ENCODE measurements at places on chromosomes 13 and 19.
A peak's percentile ranks its signal among the peaks of the same experiment; 100 is the strongest.

DNA sequence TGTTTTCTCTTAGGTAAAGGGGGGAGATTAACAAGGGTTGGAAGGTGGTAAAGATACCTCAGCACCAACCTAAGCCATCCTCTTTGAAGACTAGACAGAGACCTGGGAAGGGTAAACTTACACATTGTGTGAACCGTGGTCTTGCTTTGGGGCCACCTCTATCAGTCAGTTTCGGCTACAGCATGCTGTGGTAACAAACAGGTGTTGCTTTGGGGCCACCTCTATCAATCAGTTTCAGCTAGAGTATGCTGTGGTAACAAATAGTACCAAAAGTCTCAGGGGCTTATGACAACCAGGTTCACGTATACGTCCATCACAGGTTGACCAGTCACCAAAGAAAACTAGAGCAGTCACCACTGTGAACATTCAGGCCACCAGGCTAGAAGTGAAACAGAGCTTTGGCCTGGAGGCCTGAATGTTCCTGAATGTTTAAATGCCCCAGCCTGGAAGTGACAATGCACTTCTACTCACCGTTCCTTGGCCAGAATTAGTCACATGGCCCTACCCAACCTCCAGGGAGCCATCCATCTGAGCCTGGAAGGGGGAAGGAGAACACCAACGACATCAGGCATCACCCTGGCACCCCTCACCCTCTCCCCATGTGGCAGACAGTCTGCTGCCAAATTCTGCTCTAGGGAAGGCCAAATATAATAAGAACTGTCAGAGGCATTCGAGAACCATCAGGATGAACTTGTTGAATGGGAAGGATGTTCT lies 3.8 kb downstream of the FXYD7 start:
- DNase-seq: no peak

GRCh38 chr13:107867701-107868661 lies 347.4 kb downstream of the LIG4 start:
- DNase-seq: peak; percentile 71

- no peak for DNase-seq
Measured at GRCh38 chr19:4425537-4425936, 23.1 kb downstream of the CHAF1A start.

DNA sequence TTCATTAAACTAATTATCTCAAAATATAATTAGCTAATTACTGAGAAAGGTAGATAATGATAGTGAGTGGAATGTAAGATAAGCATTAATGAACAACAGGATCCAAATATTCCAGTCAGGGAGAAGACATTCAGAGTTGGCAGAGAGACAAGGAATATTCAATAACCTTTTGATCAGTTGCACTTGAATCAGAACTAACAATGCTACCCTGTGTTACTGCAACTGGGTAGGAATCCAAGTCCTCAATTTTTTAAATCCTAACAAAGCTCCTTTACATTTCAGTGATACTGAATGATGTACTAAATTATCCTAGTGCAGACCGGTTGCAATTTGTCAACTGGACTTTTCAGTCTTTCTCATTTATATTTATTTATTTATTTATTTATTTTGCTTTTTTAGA lies 107.1 kb upstream of the MIR17HG start:
- no peak for DNase-seq

- DNase-seq: no peak
Measured at GRCh38 chr19:14683439-14683838, 6.4 kb upstream of the ZNF333 start.

DNA sequence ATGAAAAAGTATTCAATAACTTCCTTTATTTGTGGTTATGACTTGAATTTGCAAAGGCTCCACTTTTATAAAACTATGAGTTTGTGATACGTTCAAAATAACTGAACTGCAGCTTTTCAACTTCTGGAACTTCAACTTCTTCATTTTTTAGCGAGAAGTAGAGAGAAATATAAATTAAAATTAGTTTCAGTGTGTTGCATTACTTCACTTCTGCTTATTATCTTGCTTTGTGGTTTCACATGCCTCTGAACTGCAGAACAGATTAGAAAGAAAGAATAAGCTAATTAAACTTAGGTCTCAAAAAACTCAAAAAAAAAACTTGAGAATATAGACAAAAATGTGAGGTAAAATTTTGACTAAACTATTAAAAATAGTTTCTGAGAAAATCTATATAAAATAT lies 1073.4 kb downstream of the PCDH17 start:
- no peak for DNase-seq

DNA sequence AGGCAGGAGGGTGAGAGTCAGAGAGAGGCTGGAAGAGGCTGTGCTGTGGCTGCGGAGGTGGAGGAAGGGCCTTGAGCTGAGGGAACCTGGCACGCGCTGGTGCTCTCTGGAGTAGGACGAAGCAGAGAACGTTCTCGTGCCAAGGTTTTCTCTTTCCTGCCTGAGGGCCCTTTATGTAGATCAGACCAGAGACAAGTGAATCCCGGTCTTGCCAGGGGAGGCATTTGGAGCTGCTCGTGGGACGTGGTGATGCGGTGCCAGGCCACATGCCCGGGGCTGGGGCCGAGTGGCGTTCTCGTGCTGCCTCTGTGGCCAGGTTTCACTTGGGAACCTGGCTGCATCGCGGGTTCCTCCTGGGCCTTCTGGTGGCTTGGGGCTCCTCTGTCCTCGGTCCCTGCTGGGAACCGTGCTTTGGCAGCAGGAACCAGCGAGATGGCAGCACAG lies 54.2 kb downstream of the KDM4B start:
- no peak for DNase-seq

DNA sequence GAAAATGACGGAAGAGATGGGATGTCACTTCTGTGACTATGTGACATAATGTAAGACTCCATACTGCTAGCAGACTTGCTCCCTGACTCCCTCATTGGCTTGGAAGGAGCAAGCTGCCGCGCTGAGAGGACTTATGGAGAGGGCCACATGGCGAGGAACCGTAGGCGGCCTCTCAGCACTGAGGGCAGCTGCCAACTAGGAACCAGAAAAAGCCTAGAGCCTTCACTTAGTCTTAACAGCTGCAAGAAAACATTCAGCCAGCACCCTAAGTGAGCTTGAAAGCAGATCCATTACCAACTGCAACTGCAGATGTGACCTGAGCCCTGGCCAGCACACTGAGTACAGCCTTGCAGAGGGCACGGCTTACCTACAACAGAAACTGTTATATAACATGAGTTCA lies 33.9 kb downstream of the USP12 start:
- DNase-seq: no peak

GRCh38 chr13:53127373-53127772 lies 98.8 kb downstream of the OLFM4 start:
- DNase-seq: no peak

- no peak for DNase-seq
Measured at GRCh38 chr13:55410398-55411330, 1730.1 kb upstream of the PRR20A start.

DNA sequence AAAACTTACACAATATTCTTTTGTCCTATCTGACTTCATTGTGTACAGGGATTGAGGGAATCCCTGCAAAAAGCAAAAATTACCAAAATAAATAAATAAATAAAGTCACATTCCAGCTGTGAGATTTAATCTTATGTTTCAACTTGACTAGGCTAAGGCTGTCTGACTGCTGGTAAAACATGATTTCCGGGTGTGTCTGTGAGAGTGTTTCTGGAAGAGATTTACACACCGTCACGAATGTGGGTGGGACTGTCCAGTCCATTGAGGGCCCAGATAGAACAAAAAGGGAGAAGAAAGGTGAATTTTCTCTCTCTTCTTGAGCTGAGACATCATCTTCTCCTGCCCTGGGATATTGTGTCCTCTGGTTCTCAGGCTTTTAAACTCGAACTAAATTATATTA lies 166.1 kb downstream of the LIG4 start:
- DNase-seq: no peak

- DNase-seq: no peak
Measured at GRCh38 chr13:85864963-85865530, 65.8 kb upstream of the SLITRK6 start.

- DNase-seq: no peak
Measured at GRCh38 chr19:17448131-17448967, at the start of gene TMEM221. TSS of gene TMEM221 (minus strand) at chr19:17448668. CDS start at chr19:17448462, 206 bp downstream.

GRCh38 chr13:110044551-110045111 lies 258.2 kb upstream of the IRS2 start:
- DNase-seq: peak; percentile 74

DNA sequence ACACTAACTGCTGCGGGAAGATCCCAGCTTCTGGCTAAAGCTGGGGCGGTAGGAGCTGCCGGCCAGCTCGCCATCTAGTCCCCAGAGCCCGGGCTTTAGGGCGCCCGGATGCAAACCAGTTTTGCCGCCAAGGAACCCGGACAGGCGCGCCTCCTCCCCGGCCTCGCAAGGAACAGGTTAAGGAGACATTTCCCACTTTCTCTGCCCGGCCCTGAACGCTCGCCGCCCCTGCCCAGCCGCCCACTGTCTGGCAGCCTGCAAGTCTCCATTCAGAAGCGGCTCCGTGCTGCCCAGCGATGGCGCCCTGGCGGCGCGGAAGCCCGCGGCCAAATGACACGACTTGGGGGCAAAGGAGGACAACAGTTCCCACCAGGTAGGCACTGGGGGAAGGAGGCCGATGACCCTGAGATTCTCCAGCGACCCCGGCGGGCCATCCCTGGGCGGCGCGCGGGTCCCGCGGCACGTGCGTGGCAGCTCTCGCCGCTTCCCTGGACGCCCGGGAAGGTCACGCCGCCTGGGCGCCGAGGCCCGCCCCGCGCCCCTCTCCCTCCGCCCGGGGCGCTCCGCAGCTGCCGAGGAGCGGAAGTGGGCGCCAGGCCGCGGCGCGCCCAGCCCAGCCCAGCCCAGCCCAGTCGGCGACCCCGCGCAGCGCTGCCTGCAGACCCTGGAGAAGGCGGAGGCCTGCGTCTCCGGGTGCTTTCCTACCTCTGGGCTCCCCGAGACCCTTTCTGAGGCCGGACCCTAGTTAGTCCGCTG lies 42.2 kb upstream of the HNRNPA1L2 start:
- no peak for DNase-seq

DNA sequence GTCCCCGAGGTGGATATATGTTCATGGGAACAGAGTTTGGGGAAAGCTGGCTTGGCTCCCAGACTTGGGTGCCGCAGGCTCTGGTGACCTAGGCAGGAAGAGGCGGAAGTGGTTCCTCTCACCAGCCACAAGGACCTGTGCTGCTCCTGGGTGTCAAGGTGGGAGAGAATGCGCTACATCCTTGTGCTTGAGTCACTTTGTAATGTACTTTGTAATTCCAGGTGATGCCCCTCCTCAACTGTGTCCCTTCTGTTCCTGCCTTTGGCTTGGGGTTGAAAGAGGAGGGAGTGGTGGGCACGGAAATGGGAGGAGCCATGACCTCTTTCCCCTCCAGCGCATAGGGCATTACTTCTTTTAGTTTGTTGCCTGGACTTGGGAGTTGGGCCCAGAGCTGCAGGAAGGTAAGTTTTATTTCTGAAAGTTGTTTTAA lies 10.9 kb downstream of the GARRE1 start:
- no peak for DNase-seq

GRCh38 chr19:5987077-5987818 lies 9.3 kb upstream of the RANBP3 start:
- peak; percentile 7 for DNase-seq

Measured in NCI-H187 treated with DMSO at 0.1 percent for 48 hours (cell line).